Colonic mucosa (tissue), 4 donors: ENCODE measurements at places on chromosomes 3 and 15. TPM values are rescaled to one million over a fixed set of nuclear protein-coding genes. Genes with fewer than 3 reads are reported as not detected.

DNA sequence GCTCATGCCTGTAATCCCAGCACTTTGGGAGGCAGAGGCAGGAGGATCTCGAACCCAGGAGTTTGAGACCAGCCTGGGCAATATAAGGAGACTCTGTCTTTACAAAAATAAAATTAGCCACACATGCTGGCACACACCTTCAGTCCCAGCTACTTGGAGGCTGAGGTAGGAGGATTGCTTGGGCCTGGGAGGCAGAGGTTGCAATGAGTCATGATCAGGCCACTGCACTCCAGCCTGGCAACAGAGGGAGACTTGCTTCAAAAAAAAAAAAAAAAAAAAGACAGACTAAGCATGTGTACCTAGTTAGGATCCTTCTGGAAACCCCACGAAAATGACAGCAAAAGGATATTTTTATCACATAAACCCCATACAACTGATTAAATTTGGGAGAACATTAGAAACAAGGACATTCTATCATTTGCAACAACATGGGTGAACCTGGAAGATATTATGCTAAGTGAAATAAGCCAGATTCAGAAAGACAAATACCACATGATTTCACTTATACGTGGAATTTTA lies 44.9 kb downstream of the METTL6 start:
- no peaks in the 10 kb centered on the region for H3K36me3 ChIP-seq
- H3K4me3 ChIP-seq = no peak overlapping the region
- H3K4me1 ChIP-seq = no peaks in the 10 kb centered on the region
- H3K27me3 ChIP-seq = no peaks in the 10 kb centered on the region

DNA sequence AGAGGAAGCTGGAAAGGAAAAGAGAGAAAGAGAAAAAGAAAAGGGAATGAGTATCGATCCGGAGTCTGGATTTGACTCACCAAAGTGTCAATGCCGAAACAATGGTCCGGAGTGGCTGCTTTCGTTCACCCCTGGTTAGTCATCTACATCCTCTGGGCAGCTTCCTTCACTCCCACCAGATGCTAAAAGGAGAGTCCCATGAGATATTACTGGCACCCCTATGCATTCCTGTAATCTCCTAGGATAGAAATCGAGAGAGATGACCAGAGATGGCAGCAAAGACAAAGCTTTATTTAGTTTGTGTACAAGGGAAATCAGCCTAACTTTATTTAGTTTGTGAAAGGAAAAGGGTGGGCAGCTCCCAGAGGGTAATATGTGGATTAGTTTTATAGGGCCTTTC lies 622.2 kb downstream of the ZPLD1 start:
- H3K27me3 ChIP-seq = no peaks in the 10 kb centered on the region
- no peak overlapping the region for H3K27ac ChIP-seq
- H3K36me3 ChIP-seq = no peaks in the 10 kb centered on the region
- DNase-seq = no peak

- H3K27ac ChIP-seq = no peak overlapping the region
- H3K36me3 ChIP-seq = no peaks in the 10 kb centered on the region
- no peak for DNase-seq
- H3K4me1 ChIP-seq = no peaks in the 10 kb centered on the region
- H3K27me3 ChIP-seq = no peaks in the 10 kb centered on the region
Observed at GRCh38 chr15:99716540-99717095, 16.6 kb downstream of the LYSMD4 start.

DNA sequence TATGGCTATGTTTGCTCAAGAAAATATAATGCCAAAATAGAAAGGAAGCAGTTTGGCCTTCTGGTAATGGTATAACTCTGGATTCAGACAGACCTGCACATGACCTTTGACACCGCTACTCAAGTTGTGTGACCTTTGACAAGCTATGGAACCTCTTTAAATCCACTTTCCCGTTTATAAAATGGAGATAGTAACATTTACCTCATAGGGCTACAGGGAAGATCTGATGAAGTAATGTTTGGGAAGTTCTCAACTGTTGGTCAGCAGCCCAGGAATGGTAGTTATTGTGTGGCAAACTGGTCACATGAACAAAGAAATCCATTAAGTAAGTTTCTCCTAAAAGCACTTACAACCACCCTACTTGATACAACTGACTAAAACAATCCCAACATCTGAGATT lies 95.1 kb upstream of the PHLDB2 start:
- H3K27ac ChIP-seq = peak overlapping the region; percentile 60
- no peaks in the 10 kb centered on the region for H3K36me3 ChIP-seq
- H3K4me3 ChIP-seq = no peak overlapping the region
- H3K27me3 ChIP-seq = no peaks in the 10 kb centered on the region
- DNase-seq = no peak

DNA sequence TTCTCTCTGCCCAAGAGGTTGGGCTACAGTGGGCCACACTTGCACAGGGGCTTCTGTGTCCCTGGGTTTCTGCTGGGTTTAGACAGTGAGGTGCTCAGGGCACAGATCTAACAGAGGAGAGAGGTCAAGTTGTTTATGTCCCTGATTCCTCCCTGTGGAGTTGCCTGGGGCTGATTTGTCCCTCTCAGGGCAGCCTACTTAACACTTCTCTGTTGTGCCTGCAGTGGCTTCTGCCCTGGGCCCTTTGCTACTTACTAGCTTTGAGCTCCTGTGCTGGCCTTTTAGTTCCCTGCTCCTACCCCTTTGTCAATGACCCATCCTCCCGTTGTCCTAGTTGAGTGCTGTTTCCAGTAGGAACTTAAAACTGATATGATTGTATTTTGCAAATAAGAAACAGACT lies 114.0 kb upstream of the RGMA start:
- no peaks in the 10 kb centered on the region for H3K36me3 ChIP-seq
- no peak for DNase-seq
- no peak overlapping the region for H3K4me3 ChIP-seq
- H3K27me3 ChIP-seq = no peaks in the 10 kb centered on the region
- no peaks in the 10 kb centered on the region for H3K4me1 ChIP-seq

DNA sequence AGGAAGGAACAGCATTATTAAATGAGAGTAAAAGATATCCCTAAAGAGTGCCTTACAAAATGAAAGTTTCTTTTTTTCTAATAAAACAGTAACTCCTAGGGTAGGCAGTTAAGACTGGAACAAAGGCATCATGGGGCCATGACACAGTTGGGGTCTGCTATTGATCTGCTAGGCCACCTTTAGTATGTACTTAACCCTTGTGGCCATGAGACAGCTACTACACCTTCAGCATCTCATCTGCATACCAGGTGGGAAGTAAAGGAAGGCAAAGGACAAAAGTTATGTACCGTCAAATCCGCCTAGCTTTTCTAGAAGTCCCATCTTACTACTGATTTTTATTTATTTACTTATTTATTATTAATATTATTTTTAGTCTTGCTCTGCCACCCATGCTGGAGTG lies 93.8 kb upstream of the FHIT start:
- H3K4me1 ChIP-seq = no peaks in the 10 kb centered on the region
- no peaks in the 10 kb centered on the region for H3K27me3 ChIP-seq
- no peak overlapping the region for H3K27ac ChIP-seq
- H3K36me3 ChIP-seq = no peaks in the 10 kb centered on the region
- H3K4me3 ChIP-seq = no peak overlapping the region
- DNase-seq = no peak

GRCh38 chr3:56042326-56042951 lies 425.8 kb downstream of the ERC2 start:
- DNase-seq = no peak
- H3K27me3 ChIP-seq = no peaks in the 10 kb centered on the region
- H3K4me3 ChIP-seq = no peak overlapping the region
- H3K27ac ChIP-seq = no peak overlapping the region

- no peak for DNase-seq
- H3K36me3 ChIP-seq = no peaks in the 10 kb centered on the region
- no peak overlapping the region for H3K27ac ChIP-seq
- no peaks in the 10 kb centered on the region for H3K4me1 ChIP-seq
- no peaks in the 10 kb centered on the region for H3K27me3 ChIP-seq
- no peak overlapping the region for H3K4me3 ChIP-seq
Observed at GRCh38 chr3:171163101-171164066, 136.9 kb upstream of the SLC2A2 start.

DNA sequence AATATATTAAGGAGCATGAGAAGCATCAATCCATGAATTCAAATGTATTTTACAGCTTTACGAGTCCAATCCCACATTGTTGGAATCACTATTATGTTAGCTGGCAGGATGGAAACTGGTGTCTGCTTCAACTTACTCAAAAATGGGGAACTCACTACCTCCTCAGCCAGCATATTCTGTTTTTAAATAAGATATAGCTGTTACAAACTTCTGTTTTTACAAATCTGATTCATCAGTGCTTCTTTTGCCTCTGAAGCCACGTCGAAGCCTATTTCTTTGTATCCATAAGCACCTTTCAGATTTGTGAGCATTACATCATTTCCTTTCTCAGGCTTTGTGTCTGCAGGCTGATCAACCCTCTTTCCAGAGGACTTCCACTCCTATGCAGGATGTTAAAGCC lies 105.9 kb downstream of the TPRG1 start:
- no peaks in the 10 kb centered on the region for H3K27me3 ChIP-seq
- H3K4me3 ChIP-seq = no peak overlapping the region
- H3K36me3 ChIP-seq = no peaks in the 10 kb centered on the region
- no peak for DNase-seq

GRCh38 chr15:76904461-76905012 lies 603 bp downstream of the SCAPER start:
- H3K27ac ChIP-seq = peak overlapping the region; percentile 71
- H3K4me1 ChIP-seq = no peaks in the 10 kb centered on the region
- no peaks in the 10 kb centered on the region for H3K36me3 ChIP-seq
- H3K4me3 ChIP-seq = peak overlapping the region; percentile 85
- peak; percentile 47 for DNase-seq

GRCh38 chr15:51298620-51299019 lies 39.8 kb downstream of the CYP19A1 start:
- no peak overlapping the region for H3K27ac ChIP-seq
- no peak for DNase-seq
- H3K36me3 ChIP-seq = no peaks in the 10 kb centered on the region
- no peak overlapping the region for H3K4me3 ChIP-seq

DNA sequence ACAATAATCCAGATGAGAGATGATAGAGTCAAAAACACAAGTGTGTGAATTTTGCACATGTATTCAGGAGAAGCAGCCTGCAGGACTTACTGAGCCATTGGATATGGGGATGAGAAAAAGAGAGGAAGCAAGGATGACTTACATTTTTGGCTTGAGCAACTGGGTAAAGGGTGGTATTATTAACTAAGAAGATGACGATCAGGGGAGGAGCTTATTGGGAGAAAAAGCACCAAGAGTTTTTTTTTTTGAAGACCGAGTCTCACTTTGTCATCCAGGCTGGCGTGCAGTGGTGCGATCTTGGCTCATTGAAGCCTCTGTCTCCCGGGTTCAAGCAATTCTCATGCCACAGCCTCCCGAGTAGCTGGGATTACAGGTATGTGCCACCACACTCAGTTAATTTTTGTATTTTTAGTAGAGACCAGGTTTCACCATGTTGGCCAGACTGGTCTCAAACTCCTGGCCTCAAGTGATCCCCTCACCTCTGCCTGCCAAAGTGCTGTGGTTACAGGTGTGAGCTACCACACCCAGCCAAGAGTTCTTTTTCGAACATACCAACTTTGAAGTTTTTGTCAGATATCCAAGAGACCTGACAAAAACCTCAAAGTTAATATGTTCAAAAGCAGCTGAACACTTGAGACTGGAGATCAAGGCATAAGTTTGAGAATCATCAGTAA lies 14.8 kb upstream of the SH3BP5 start:
- no peak overlapping the region for H3K4me3 ChIP-seq
- H3K27me3 ChIP-seq = no peaks in the 10 kb centered on the region
- no peaks in the 10 kb centered on the region for H3K4me1 ChIP-seq
- no peak for DNase-seq

DNA sequence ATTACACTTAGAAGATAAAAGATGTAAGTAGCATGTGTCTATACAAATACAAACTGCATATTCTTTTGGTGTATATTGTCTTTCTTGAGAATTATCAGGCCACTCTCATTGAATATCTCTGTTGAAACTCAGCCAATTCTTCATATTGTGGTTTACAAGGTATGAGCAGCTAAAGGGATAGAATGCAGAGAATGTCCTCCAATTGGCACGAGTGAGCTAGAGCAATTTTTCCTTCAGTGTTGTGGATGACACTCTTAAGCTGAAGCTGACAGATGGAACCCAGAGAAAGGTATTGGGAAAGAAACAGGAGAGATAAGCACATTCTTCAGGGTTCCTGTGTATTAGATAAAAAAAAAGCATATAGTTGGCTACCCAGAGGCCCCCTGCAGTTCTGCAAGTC lies 453.1 kb downstream of the EPHA3 start:
- no peaks in the 10 kb centered on the region for H3K27me3 ChIP-seq
- no peak overlapping the region for H3K27ac ChIP-seq
- no peak overlapping the region for H3K4me3 ChIP-seq
- H3K4me1 ChIP-seq = no peaks in the 10 kb centered on the region
- no peaks in the 10 kb centered on the region for H3K36me3 ChIP-seq
- DNase-seq = no peak

- H3K27me3 ChIP-seq = no peaks in the 10 kb centered on the region
- H3K27ac ChIP-seq = no peak overlapping the region
- H3K4me1 ChIP-seq = no peaks in the 10 kb centered on the region
- no peak for DNase-seq
Observed at GRCh38 chr15:52584414-52584813, 15.6 kb upstream of the ARPP19 start.

GRCh38 chr15:84969257-84969656 lies 12.4 kb upstream of the PDE8A start:
- no peaks in the 10 kb centered on the region for H3K27me3 ChIP-seq
- H3K27ac ChIP-seq = no peak overlapping the region
- no peak for DNase-seq
- H3K36me3 ChIP-seq = no peaks in the 10 kb centered on the region
- no peak overlapping the region for H3K4me3 ChIP-seq

DNA sequence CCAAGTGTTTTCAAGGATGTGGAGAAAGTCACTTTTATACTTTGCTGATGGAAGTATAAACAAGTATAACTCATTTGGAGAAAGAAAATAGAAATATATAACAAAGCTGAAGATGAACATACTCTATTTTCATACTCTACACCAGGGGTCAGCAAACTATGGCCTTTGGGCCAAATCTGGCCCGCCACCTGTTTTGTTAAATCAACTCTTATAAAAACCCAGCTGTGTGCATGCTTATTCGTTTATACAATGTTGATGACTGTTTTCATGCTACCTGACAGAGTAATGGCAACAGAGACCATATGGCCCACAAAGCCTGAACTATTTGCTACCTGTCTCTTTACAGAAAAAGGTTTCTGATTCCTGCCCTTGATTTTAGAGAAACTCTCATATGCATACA lies 124.0 kb downstream of the NR1D2 start:
- no peaks in the 10 kb centered on the region for H3K4me1 ChIP-seq
- H3K36me3 ChIP-seq = no peaks in the 10 kb centered on the region
- no peaks in the 10 kb centered on the region for H3K27me3 ChIP-seq
- H3K4me3 ChIP-seq = no peak overlapping the region
- DNase-seq = no peak
- no peak overlapping the region for H3K27ac ChIP-seq

- H3K4me3 ChIP-seq = no peak overlapping the region
- H3K4me1 ChIP-seq = no peaks in the 10 kb centered on the region
- DNase-seq = no peak
Observed at GRCh38 chr15:65310431-65311137, 6.1 kb downstream of the RNU5B-1 start.

GRCh38 chr3:37709946-37710640 lies 151.6 kb upstream of the CTDSPL start:
- H3K4me3 ChIP-seq = no peak overlapping the region
- no peaks in the 10 kb centered on the region for H3K4me1 ChIP-seq
- DNase-seq = no peak
- H3K27me3 ChIP-seq = no peaks in the 10 kb centered on the region
- H3K36me3 ChIP-seq = no peaks in the 10 kb centered on the region

DPPA2 gene
- total RNA-seq = not detected

SLC35G2 gene
- total RNA-seq = 0.74 TPM

SLC22A13 gene
- total RNA-seq = 0.27 TPM

KCNMB3 gene
- 1.7 TPM for total RNA-seq

CHL1 gene
- 7.5 TPM for total RNA-seq

LMCD1 gene
- total RNA-seq = 5.5 TPM

MUC13 gene
- 360 TPM for total RNA-seq
